Sigmoid colon (tissue), 7 donors: ENCODE measurements at places on chromosomes 6 and 20. TPM values are rescaled to one million over a fixed set of nuclear protein-coding genes. Genes with fewer than 3 reads are reported as not detected.

GRCh38 chr6:106572436-106572835 is 56.9 kb downstream of the RTN4IP1 start:
- no peak for DNase-seq

Gene NHLRC1
- 1.2 TPM for total RNA-seq

Gene SLC35B2
- total RNA-seq: 25.7 TPM

DNA sequence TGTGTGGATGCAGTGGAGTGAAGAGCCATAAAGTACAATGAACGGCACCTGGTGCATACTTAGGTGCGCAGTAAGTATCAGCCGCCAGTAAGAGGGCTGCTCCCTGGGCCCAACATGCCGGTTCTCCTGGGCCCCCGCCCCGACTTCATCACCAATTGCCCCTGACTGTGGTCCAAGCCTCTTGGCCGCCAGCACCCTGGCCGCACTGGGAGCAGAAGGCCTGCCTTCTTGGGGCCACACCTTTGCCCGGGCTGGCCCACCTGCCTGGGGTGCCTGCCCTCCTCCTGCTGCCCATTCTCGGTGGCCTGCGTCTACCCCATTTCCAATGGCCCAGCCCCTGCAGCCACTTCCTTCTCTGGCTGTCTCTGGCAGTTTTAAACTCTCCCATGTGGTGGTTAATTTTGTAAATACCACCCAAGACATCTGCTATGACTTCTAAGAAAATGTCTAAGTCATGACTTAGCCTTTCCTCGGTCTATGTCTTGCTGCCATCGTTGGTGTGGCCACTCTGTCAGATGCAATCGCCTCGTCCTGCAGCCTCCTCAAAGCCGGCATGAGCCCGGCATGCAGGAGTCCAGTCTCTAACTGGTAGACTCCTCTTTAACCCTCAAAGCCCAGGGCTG is 36.8 kb downstream of the PMEPA1 start:
- DNase-seq: no peak

Gene LY6G6F
- not detected for total RNA-seq

- DNase-seq: no peak
Observed at GRCh38 chr20:23596579-23597250, 9.0 kb downstream of the CST9 start.

- DNase-seq: no peak
Observed at GRCh38 chr6:3426091-3426926, 30.5 kb downstream of the SLC22A23 start.

- DNase-seq: no peak
Observed at GRCh38 chr6:140274548-140274947, 900.1 kb upstream of the CITED2 start.
